LoVo (cell line): ENCODE measurements at places on chromosomes 3 and 15.

DNA sequence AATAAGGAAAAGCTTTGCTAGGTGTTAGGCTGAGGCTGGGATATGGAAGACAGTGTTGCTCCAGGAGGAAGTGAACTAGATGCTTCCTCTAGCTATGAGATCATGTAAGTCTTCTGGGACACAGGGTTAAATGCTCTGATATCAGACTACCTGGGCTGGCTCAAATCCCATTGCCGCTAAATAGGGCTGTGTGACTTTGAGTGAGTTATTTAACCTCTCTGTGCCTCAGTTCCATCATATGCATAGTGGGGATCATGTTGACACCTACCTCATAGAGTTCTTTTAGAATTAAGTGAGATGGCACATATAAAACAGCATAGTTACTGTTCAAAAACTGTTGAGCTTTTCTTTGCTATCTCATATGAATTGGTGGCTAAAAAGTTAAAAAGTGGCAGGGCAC lies 12.6 kb downstream of the RPLP1 start:
- DNase-seq = no peak

GRCh38 chr15:37981775-37982174 lies 47.3 kb downstream of the TMCO5A start:
- DNase-seq = peak; percentile 28

DNA sequence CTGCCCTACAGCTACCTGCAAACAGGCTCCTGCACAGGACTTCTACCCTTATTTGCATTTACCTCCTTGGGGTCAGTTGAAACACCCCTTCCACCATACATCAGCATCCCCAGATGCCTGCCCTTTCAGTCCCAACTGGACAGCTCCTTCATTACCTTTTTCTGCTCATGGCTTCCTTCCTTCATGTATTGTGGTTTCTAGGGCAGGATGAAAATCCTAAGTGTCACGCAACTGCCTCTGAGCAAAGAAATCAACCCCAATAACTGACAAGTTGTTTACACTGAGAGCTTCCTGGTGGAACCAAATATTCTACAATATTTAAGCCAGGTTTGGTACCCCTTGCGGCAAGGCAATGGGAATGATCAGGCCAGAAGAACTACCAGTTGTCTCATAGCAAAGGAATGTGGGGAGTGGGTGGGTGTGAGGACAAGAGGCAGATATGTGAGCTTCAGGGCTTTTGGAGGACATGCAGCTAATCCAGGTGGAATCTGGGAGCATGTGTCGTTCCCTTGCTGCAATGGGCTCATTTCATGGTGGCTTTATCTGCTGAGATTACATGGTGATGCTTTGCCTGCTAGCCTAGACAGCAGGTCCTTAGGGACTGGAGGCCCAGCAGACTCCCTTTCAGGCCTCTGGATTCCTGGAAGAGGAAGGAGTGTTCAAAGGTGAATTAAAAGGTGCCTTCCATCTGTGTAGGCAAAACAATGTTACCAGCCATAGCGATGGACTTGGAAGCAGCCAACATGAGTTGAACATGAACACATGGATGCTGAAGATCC lies 34.9 kb downstream of the PPCDC start:
- DNase-seq = no peak

- DNase-seq = no peak
Measured at GRCh38 chr3:111152496-111152895, 80.9 kb downstream of the NECTIN3 start.

DNA sequence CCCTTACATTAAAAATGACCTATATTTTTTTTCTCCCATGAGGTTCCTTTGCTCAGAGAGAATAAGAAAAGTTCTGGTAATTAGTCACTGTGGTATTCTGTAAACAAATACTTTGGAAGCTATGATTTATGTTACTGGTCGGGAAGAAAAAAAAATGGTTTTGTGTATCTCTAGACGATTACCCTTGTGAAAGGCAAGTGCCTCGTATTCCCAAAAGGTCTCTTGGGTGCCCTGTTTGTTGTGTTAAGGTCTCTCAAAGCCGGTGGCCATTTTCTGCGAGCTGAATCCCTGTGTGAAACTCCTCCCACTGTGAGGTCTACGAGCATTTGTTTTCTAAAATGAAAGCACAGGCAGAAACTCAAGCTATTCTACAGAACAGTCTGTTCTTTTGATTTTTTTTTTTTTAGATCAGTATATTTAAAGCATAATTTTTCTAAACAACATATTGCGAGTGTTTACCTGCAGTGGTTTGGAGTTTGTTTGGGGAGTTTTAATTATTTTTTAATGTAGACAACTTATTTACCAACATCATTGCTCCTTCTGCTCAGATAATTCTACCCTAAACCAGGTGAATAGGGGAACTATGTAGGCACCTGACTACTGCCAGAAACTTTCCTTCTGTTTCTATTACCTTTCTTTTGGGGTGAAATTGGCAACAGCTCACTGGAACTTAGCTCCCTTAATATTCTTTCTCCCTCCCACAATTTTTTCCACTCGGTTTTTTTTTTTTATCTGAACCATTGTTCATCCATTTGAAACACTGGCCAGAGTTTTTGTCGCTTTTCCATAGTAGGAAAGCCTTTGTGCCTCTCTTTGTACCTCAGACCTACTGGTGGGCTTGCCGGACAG lies 44.0 kb downstream of the ZBTB38 start:
- DNase-seq = peak; percentile 53

DNA sequence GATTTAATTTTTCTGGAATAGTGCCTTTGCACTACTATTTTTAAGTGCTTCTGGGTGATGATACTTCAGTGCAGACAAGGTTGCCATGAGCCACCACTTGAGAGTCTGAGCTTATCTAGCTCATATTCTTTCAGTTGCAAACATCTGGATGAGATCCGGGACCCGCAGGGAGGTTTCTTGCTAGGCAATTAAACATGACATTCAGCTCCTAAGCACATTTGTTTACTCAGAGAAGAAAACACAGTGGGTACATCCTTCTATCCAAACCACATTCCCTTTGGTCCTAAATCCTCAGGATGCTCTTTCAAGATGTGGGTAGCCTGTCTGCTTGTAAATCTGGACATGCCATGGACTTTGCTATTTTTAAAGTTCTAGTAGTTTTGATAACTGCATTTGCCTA lies 12.0 kb downstream of the PLSCR1 start:
- DNase-seq = no peak

DNA sequence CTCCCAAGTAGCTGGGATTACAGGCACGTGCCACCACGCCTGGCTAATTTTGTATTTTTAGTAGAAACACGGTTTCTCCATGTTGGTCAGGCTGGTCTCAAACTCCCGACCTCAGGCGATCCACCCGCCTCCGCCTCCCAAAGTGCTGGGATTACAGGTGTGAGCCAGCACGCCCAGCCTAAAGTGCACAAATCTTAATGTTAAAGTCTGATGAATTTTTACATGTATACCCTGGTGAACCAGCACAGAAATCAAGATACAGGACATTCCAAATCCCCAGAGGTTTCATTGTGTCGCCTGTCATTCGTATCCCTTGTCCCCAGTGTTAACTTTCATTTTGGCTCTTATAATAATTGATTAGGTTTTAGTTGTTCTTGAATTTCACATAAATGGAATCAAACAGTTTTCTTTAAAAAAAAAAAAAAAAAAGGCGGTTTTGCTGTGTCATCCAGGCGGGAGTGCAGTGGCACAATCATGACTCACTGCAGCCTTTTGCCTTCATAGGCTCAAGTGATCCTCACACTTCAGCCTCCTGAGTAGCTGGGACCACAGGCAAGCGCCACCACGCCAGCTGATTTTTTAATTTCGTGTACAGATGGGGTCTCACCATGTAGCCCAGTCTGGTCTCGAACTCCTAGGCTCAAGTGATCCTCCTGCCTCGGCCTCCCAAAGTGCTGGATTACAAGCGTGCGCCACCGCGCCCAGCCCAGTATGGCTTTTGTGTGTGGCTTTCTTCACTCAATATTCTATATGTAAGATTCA lies 1.5 kb upstream of the TM4SF19 start:
- DNase-seq = peak; percentile 24

GRCh38 chr3:140424211-140424610 lies 253.7 kb upstream of the TRIM42 start:
- DNase-seq = no peak
